ENCODE measurements at places on chromosomes 6 and 20. TPM values are rescaled to one million over a fixed set of nuclear protein-coding genes. Genes with fewer than 3 reads are reported as not detected.

GRCh38 chr20:58622671-58623578, 28.2 kb upstream of the STX16 start:
- no peak for DNase-seq

GRCh38 chr6:35797837-35798526, 859 bp upstream of the CLPS start:
- DNase-seq, result no peak

DNA sequence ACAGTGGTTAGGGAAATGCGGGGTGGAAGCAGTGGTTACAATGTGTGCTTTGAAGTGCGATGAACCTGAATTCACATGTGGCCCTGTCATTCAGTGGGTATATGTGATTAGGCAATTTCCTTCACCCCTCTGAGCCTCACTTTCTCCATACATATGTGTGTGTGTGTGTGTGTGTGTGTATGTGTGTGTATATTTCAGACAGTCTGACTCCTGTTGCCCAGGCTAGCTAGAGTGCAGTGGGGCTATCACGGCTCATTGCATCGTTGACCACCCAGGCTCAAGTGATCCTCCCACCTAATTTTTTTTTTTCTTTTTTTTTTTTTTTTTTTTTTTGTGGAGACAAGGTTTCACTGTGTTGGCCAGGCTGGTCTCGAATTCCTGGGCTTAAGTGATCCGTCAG, 6.3 kb downstream of the PPP1R14C start:
- no peak for DNase-seq

GRCh38 chr20:56987986-56988385, 278.5 kb downstream of the BMP7 start:
- peak; percentile 77 for DNase-seq

The VAPB gene
- 16.7 TPM for total RNA-seq

The GID8 gene
- total RNA-seq, result 20.7 TPM

The OPN5 gene
- total RNA-seq, result not detected
